Stimulated activated CD4-positive, alpha-beta T cell treated with anti-CD3 and anti-CD28 coated beads, Interleukin-1b, Interleukin-23, amount 100 ng/mL, for 1 hour (primary cell): ENCODE measurements at places on chromosomes 4 and X.

- no peak for DNase-seq
These were observed 112.7 kb downstream of the DHX15 start for GRCh38 chr4:24471486-24472160.

GRCh38 chr4:173859091-173859713, 329.2 kb upstream of the HAND2 start:
- no peak for DNase-seq

DNA sequence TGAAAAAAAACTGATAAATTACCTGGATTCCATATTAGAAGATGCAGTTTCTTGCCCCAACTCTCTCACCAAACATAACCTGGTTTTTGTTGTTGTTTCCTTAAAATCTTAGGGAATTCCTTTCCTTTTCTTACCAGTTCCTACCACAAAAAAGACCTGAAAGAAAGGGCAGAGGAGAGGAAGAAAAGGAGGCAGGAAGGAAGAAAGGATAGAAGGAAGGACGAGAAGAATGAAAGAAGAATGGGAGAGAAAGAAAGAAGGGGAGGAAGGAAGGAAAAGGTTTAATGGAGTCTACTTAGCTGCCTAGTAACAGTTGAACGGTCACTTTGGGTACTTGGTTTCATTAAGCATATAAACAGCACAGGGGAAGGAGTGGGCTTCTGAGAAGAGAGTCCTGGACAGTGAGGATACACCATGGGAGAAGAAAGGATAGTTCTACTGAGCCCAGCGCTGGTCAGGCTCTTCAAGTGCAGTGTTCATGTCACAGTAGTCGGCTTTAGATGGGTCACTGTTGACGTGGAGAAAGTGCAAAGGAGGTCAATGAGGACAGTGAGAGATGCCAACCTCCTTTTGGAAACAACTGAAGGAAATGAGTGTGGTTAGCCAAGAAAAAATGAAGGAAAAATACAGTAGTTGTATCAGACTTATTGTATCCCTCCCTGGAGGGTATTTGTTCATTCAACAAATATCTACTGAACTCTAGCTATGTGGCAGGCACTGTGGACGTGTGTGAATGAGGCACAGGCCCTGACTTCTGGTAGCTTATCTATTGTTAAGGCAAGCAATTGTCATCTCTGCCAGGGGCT, 1.1 kb upstream of the CHIC2 start:
- DNase-seq: no peak

DNA sequence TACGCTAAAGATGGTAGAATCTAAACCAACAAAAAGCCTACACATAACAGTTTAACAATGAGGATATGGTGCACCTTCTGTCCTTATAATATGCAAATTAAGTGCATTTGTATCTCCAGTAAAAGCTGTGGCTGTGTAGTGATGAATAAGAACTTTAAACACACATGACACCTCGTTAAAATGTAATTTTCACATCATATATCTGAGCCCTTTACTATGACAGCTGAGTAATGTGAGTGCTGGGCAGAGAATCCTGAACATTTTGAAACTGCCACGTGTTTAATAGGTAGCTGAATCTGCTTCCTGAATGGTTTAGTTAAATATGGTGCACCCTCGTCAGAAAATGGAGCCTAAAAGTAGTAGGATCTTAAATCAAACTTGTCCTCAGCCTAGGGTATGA, 540.8 kb downstream of the ADGRL3 start:
- DNase-seq: no peak

- DNase-seq: no peak
These were observed 29.8 kb upstream of the ARHGAP24 start for GRCh38 chr4:85445050-85445639.

DNA sequence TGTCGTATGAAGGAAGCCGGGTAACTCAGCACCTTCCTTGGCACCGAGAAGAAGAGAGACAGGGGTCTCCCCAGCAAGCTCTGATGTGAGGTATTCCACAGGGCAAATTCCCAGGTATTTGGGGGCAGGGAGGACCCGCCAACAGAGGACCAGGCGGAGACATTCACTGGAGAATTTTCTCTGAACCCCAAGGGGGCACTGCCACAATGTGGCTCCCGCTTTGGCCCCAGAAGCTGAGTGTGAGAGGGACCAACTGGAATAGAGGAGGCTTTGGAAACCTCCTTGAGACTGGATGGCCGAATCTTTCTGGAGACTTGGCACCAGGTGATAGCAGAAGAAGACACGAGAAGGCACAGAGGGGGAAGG, 735 bp upstream of the GABRE start:
- DNase-seq: no peak

GRCh38 chr4:82357640-82358039, 16.2 kb downstream of the HNRNPD start:
- no peak for DNase-seq

DNA sequence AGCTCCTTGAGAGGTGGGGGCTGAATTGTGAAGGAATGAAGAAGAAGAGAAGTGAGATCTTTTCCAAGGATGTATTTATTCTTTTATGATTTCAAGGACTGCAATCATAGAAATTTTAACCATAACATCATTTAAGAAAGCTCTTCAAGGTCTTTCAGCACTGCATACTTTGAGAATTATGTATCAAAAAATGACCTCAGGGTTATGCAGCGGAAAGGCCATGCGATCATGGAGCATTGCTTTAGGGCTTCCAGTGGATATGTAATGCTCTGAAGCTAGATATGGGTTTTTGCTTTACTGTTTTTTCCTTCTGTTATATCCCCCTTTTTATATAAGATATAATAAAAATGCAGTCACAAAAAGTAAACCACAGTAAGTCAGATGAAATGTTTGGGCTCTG, 38.7 kb downstream of the SGMS2 start:
- no peak for DNase-seq

DNA sequence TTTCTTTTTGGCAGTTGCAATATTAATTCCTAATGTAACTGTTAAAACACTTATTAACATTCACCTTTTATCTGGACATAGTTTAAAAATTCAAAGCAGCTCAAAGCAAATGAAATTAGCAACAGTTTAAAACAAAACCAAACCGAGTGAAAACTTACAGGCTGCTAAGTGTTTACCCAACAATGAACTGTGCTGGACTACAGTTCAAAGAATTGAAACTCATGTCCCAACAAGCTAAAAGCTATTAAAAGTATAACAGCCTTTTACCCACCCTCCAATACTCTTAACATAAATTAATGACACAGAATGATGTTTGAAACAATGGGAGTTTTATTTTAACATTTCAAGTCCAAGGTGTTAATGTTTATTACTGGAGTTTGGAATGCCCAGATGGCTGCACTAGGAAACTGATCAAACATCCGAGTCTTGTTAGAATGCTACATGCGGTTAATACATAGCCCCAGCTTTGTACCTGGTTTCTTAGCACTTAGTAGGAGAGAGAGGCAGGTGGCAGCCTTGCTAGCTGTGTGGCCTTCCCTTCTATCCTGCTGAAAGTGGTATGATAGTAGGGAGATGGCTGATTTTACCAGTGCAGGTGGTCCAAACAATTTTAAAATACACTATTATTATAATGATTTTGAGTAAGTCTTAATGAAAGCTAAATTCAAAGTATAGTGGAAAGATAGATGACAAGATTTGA, 21.1 kb upstream of the FRYL start:
- DNase-seq: no peak
